ENCODE measurements at places on chromosomes 7 and 10. TPM values are rescaled to one million over a fixed set of nuclear protein-coding genes. Genes with fewer than 3 reads are reported as not detected.

The TDRD1 gene
- total RNA-seq: 0.45 TPM

The CRHR2 gene
- not detected for total RNA-seq

The SCIN gene
- total RNA-seq: 0.25 TPM

- DNase-seq: no peak
These were observed 73.1 kb downstream of the TLL2 start for GRCh38 chr10:96440361-96441292.

DNA sequence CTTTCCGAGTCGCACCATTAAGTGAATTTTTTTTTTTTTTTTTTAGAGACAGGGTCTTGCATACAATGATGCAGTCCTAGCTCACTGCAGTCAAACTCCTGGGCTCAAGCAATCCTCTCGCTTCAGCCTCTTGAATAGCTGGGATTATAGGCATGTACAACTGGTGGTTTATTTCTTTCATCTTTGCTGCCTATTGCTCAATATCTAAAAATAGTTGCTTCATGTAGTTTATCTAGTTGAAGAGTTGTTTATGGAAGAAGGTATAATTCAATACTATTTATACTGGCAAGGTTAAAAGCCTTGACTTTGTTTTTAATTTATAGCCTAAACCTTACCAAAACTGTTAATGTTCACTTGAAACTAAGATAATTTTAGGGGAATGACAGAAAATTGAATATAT lies 66.9 kb downstream of the SEMA3D start:
- no peak for DNase-seq

GRCh38 chr7:88429382-88429781 lies 122.7 kb upstream of the STEAP4 start:
- DNase-seq: no peak

DNA sequence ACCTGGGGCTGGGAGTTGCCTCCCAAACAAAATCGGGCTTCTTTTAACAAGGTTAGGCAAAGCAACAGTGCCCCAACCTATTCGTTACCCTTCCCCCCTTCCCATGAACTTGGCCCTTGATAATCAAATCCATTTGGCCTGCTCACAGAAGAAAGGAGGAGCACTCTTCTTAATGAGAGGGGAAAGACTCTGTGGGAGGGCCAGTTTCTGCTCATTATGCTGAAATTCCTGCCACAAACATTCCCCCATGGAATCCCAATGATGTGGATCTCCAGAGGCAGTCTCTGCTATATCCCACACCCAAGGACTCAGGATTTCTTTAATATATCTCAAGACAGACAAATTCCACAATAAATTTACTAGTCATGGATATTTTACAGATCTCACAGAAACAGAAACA lies 43.0 kb downstream of the LSM5 start:
- no peak for DNase-seq
